ENCODE measurements at places on chromosomes 3 and 15.
A peak's percentile ranks its signal among the peaks of the same experiment; 100 is the strongest.

DNA sequence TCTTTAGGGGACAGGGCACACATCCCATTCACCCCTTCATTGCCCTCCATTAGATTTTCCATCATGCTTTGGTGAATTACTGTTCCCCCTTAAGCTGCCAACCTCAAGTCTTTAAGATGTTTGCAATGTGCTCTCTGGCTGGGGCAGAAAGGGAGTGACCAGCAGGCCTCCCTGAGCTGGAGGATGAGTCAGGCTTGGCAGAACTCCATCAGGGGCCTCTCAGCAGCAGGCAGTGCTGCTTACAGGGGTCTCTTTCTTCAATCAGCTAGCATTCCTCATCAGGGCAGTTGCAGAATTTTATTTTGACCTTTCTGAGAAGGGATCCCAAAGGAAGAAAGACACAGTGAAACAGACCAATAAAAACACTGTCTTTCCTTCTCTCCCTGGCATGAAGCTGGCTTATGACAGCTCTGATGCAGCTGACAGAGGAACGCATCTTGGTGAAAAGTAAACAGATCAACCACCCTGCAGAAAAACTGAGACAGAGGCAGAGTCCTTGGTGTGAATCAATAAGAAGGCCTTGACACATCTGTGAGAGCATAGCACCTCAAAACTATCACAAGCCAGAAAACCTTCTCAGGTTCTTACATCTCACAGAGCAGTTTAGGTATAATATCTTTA, 88.7 kb upstream of the MRPL3 start:
- DNase-seq: no peak

GRCh38 chr15:94234300-94234699, 2.9 kb downstream of the MCTP2 start:
- DNase-seq: no peak

DNA sequence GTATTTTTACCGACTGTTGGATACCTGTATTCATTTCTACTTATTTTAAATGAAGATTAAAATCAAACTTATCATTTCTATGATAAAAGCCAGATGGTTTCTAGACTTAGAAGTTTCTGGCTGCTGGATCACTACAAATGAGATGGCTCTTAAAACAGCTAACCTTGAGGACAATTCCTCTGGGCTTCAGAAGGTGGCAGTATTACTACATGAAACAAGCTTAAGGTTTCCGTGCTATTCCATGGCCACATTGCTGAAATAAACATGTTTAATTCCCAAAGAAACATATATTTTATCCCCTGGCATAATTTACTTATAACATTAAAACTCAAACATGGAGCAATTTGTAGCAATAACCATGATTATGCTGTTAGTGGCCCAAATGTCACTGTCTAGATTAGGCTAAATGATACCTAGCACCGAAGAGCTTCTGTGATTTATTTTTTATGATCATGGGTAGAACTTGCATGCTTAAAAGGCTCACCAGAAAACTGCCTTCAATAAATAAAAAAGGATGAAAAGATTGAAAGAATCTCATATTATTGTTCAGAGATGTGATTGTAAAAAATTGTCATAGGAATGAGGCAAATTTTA, 204.0 kb upstream of the NANOGP8 start:
- peak; percentile 52 for DNase-seq

GRCh38 chr15:90603893-90604292, 74.2 kb downstream of the CRTC3 start:
- no peak for DNase-seq

- no peak for DNase-seq
These were observed 282.2 kb upstream of the LRRN1 start for GRCh38 chr3:3516996-3517395.

GRCh38 chr15:100094127-100094510, 247.7 kb downstream of the ADAMTS17 start:
- no peak for DNase-seq

- peak; percentile 47 for DNase-seq
These were observed 18.9 kb downstream of the CX3CR1 start for GRCh38 chr3:39260957-39261356.

- DNase-seq: no peak
These were observed 2.1 kb downstream of the ACVR2B start for GRCh38 chr3:38455639-38456430.

GRCh38 chr3:143693506-143693905, 154.8 kb downstream of the SLC9A9 start:
- no peak for DNase-seq

- DNase-seq: no peak
These were observed 151.2 kb downstream of the OPA1 start for GRCh38 chr3:193744048-193744821.

DNA sequence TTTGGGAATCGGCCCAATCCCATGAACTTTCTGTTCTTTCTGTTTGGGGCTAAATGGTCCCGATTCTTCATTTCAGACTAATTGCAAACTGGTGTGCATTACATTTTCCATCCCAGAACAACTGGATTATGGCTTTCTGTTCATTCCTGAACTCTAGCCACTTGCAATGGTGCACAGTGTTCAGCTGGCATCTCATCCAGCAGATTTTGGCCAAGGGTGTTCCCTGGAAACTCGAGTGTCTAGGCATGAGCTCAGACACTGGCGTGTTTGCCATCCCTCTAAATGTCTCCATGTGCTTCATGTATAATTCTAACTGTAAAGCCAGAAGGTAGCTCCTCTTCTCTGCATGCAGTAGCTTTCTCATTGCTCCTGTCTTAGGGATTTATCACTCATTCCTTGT, 97.1 kb upstream of the MYZAP start:
- DNase-seq: no peak

DNA sequence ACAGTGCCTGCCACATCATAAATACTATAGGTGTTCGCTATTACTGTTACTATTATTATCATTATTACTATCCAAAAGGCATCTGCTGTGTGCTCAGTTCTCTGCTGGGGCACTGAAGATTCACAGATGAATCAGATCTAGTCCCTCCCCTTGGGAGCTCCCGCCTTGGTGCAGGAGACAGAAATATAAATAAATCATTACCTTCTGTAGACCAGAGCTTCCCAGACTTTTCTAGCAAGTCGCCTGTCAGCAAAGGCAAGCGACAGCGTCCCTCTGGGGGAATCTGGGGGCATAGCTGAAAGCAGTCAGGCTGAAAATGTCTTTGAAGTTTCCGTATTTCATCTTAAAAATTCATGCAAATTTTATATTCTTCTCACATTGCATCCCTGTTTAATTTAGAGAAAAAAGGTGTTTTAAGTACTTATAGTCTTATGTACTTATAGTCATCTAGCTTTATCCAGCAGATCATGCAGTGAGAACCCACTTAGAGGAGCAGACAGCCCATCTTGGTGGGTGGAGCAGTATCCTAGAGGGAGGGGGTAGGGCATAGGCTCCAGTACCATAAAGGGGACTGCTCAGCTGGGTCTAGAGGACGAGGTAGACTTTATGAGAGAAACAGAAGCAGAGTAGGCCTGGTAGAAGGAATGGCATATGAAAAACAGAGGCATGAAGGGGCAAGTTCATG, 10.4 kb upstream of the BRPF1 start:
- no peak for DNase-seq

DNA sequence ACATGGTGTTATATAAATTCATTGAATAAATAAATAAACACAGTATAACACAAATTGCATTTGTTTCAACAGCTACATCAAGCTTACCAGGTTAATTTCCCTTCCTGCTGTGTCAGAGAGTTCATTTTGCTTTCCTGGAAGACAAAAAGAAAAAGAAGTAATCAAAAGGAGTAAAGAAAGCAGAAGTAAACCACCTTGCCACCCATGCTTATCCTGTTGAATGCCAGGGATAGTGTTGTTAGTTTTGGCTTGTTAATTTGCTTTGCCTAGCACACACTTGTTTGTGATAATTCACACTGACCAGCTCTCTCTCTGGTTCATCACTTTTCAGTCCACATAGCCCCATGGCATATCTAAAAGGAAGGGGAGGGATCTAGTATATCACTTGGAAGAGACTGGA, 29.6 kb downstream of the BTLA start:
- no peak for DNase-seq

DNA sequence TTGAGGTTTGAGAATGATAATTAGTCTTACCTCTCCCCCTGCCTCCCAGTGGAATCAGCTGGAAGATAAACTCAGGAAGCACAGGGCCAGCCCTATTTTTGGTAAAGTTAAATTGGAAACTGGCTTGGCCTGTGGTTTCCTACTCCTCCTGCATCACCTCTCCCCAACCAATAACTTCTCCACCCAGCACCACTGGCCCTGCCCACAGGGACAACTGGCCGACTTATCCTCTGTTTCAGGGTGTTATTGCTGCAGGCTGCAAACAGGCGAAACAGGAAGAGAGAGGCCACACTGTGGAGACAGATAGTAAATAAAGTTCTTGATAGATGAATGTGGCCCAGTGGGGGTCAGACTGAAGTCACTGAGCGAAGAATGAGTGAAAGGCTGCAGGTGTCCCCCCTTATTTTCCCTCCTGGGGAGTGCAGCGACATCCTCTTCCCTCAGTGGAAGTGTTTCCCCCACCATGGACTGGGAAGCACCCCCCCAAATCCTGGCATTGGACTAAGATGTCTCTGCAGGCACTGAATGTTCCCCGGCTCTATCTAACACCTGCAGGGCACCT, 47.1 kb downstream of the PDIA5 start:
- no peak for DNase-seq

- no peak for DNase-seq
These were observed 93.7 kb downstream of the MYLK start for GRCh38 chr3:123790254-123791072.

- no peak for DNase-seq
These were observed 39.6 kb downstream of the KBTBD12 start for GRCh38 chr3:127954640-127955039.

GRCh38 chr3:160774172-160774571, 18.1 kb downstream of the PPM1L start:
- DNase-seq: no peak

- DNase-seq: no peak
These were observed 150.2 kb upstream of the PTPRG start for GRCh38 chr3:61411009-61411662.

DNA sequence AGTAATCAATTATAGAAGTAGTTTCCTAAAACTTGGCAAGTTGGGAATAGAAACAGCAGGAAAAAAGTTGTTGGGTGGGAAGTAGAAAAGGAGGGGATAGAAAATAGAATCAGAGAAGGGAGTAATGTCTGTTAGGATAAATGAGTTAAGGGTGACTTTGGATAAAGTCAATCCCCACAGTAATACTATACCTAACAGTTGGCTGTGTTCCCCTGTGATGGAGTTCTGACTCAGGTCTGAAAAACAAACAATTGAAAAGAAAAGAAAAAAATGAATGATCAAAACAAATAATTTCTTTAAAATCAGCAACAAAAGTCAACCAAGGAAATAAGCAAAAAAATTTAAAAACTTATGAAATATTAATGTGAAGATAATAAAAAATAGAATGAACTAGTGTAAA, 50.3 kb downstream of the EMC4 start:
- DNase-seq: no peak

- no peak for DNase-seq
These were observed 14.0 kb downstream of the PLCD1 start for GRCh38 chr3:38015485-38015884.

DNA sequence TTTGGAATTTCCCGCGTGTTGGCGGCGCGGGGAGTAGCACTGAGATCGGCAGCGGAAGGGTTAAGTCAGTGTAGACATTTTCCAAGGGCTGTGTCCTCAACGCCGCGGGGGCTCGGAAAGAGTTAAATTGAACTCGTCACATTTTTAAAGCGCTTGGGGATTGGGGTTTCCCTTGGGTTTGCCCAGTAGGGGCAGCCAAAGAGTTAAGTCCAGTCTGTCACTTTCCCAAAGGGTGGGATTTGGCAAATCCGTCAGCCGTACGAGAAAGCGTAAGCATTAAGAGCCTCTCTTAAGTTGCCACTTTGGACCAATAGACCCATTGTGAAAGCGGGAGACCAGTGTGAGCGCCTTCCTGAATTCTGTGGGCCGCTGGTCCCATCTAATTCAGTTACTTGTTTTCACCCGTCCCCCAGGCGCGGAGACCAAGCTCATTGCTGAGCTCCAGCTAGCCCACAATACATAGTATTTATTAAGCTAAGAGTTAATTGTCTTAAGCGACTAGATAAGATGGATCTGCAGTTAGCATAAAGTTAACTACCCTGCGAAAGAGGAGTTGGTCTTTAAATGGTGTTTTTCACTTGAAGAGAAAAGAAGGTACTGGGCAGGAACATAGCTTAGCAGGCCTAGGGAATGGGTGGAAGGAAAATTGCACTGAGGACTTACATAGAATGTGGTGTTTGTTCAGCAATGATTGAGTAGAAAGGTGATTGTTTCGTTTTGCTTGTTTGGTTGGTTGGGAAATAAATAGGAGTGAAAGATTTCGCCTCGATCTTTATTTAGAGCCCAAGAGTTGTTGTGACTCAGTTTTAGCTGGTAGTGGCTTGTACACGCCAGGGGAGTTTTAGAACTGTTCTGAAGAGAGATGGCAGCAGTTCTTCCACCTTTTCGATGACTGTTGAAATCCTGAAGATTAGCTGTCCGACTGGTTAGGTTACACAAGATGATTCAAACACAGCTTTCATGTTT, 932 bp downstream of the ARL8B start:
- DNase-seq: no peak

DNA sequence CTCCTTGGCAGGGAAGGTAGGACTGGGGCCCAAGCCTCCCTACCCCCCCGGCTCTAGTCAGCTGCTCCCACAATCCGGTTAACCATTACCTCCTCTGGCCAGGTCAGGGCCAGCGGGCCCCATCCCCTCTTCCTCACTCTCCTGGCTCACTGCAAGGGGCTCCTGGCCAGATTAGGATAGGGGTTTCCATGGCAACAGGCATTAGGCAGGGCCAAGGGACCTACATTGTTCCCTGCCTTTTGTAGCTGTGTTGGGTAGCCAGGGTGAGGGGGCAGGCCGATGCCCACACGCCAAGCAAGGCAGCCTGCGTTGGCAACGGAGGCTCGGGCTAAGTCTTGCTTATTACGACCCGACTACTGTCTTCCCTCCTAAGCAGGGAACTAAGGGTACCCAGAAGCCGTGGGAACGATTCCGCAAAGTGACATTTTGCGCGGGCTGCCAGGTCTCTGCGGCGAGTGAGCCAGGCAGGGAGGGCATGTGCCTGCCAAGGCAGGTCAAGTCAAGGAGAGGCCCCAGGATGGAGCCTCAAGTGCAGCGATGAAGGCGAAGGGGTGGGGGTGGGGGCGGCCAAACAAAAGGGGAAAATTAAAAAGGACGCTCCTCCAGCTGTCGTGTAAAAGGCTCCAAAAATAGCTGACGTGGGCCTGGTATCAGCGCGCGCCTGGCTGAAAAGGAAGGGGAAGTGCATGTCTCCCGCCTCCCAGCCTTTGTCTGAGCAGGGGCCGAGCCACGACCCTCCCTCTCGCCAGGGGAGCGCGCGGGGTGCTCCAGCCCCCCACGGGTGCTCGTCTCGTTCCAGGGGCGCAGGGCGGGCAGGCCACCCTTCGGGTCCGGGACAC, 919 bp downstream of the IDH2 start:
- DNase-seq: no peak

DNA sequence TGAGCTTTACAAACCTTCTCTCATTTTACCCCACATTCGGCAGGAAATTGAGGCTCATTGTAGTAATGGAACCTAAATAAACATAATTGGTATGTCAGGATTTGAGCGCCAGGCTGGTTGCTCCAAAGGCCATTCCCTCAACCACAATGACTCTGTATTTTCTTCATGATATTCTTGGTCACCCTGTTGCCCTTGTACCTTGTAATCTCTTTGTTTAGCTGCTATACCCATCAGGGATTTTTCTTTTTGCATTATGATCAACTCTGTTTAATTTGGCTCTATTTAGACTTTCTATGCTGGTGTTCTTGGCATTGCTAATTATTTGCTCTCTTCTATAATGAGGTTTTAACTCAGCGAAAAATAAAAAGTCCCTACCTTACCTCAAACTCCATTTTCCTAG, 29.8 kb downstream of the DUOX2 start:
- DNase-seq: no peak
